Uterus (tissue), 4 donors: ENCODE measurements at places on chromosomes 2 and 18. TPM values are rescaled to one million over a fixed set of nuclear protein-coding genes. Genes with fewer than 3 reads are reported as not detected.

DNA sequence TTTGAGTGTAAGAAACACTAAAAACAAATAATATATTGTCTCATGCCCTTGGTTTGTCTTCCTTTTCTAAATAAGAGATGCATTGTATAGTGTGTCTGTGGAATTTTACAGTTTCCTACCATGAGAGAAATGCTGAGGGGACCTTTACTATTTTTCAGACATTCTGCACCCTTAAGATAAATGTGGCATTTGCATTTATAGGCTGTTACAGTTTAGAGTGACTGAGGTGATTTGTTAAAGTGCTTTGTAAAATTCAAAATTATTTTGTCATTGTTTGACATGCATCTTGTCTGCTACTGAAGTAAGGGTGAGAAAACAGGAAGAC lies 78.9 kb upstream of the ZSWIM2 start:
- H3K4me1 ChIP-seq: no peaks in the 10 kb centered on the region
- no peak for DNase-seq
- H3K27ac ChIP-seq: no peak overlapping the region
- H3K36me3 ChIP-seq: no peaks in the 10 kb centered on the region

- no peak overlapping the region for H3K4me3 ChIP-seq
- peak; percentile 42 for DNase-seq
- H3K4me1 ChIP-seq: peaks cover 16% of the 10 kb centered on the region
- peak overlapping the region; percentile 31 for H3K27ac ChIP-seq
Observed at GRCh38 chr18:23141104-23141999, 6.1 kb downstream of the CABLES1 start.

The CRYGC gene
- total RNA-seq: not detected

- no peak overlapping the region for H3K4me3 ChIP-seq
- no peaks in the 10 kb centered on the region for H3K36me3 ChIP-seq
- no peak for DNase-seq
- H3K27me3 ChIP-seq: no peaks in the 10 kb centered on the region
Observed at GRCh38 chr2:220078439-220078838, 451.0 kb downstream of the SLC4A3 start.

The EGR4 gene
- not detected for total RNA-seq

DNA sequence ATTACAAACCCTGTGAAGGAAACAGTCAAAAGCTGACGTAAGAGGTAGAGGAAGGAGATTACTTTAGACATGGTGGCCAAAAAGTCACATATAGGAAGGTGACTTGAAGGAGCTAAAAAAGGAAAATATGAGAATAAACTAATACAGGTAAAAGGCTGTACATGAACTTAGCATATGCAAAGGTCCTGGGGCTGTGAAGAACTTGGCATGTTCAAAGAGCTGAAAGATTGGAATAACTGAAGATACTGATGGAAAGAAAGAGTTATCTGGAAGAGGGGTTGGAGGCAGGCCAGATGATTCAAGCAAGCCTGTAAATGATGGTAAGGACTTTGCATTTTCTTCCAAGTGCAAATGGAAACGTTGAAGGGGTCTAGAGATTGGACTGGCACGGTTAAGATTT lies 13.2 kb downstream of the IL36A start:
- DNase-seq: no peak
- no peak overlapping the region for H3K27ac ChIP-seq
- no peaks in the 10 kb centered on the region for H3K27me3 ChIP-seq
- no peaks in the 10 kb centered on the region for H3K36me3 ChIP-seq

DNA sequence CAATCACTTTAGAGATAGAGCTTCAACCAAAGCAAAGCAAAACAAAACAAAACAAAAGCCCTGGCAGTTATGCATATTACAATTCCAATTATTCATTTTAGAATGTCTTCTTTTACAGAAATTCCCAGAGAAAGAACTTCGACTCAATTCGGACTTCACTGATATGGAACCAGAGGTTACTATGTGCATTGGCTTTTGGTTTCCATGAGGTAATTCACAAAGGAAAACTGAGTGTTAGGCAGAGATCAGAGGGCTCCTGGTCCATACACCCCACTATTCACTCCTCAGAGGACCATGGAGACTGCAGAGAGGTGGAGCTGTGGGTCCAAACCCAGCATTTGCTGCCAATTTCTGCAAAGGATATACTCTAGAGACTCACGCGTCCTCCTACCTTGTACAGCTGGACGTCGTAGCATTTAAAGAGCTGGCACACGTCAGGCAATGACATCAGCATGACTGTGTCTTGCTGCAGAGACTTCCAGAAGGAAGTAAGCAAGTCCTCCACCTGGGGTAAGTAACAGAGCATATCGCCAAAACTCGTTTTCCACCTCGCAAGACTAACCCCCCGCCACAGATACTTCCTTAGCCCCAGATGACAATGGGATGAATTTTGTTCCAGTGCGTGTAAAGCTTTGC lies 31.3 kb upstream of the CREG2 start:
- no peak for DNase-seq
- no peaks in the 10 kb centered on the region for H3K4me1 ChIP-seq
- no peaks in the 10 kb centered on the region for H3K27me3 ChIP-seq
- no peak overlapping the region for H3K4me3 ChIP-seq
- no peaks in the 10 kb centered on the region for H3K36me3 ChIP-seq

The RAB6D gene
- not detected for total RNA-seq

The HOXD8 gene
- 75.6 TPM for total RNA-seq

The NYAP2 gene
- not detected for total RNA-seq

DNA sequence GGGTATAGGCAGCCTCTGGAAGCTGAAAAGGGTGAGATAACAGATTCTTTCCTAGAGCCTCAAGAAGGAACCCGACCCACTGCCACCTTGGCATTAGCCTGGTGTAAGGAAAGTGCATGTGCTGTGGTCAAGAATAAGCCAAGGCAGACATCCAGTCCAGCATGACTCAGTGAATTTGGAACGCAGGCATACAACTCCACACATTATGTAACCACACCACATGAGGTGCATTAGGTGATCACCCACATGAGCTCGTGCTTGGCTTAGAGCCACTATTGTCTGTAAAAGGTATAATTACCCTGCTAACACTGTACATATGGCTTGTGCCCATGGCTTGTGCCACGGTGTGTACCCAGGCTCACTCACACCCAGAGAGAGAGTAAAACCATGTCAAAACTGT lies 583.7 kb upstream of the HNMT start:
- no peaks in the 10 kb centered on the region for H3K4me1 ChIP-seq
- H3K36me3 ChIP-seq: no peaks in the 10 kb centered on the region
- H3K4me3 ChIP-seq: no peak overlapping the region

The CIB4 gene
- total RNA-seq: not detected

The M1AP gene
- 0.49 TPM for total RNA-seq

The PDCD1 gene
- not detected for total RNA-seq

The DSC3 gene
- total RNA-seq: 1.3 TPM

The ATP6V1C2 gene
- total RNA-seq: 0.61 TPM

DNA sequence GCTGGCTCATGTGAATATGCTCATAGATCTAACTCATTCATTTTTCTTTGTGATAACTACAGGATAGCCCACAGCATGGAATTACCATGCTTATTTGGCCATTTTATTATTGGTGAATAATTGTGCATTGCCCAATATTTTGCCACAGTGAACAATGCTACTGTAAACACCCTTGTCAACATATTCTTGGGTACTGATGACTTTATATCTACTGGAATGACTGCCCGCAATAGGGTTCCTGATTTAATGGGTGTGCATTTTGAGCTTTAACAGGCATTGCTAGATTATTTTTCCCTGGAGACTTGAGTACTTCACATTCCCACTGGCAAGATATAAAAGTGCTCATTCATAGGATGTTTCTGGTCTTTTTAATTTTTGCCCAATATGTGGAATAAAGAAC lies 42.7 kb upstream of the EVA1A start:
- H3K4me1 ChIP-seq: no peaks in the 10 kb centered on the region
- no peak for DNase-seq
- no peak overlapping the region for H3K27ac ChIP-seq
- H3K36me3 ChIP-seq: no peaks in the 10 kb centered on the region

The CACNB4 gene
- 14.0 TPM for total RNA-seq

GRCh38 chr2:128320192-128320905 lies 1.7 kb upstream of the HS6ST1 start:
- H3K4me1 ChIP-seq: peaks cover 4% of the 10 kb centered on the region
- peak overlapping the region; percentile 83 for H3K27ac ChIP-seq
- no peak overlapping the region for H3K4me3 ChIP-seq
- H3K27me3 ChIP-seq: no peaks in the 10 kb centered on the region
- peak; percentile 20 for DNase-seq

The CPSF3 gene
- 7.2 TPM for total RNA-seq

DNA sequence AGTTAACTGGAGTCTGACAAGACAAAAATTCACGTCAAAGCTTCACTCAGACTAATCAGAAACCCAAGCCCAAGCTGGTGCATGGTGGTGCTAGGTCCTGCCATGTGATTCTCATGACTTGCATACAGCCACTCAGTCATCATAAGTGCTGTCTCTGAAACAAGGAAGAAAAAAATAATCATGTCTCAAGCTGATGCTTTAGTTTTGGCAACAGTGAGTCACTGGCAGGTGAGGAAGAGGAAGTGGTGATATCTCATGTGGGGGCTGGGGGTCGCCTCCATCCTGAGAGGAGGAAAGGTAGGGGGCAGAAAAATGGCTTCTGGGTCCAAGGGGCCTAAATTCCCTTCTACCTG lies 136.3 kb downstream of the TMEM163 start:
- H3K27me3 ChIP-seq: no peaks in the 10 kb centered on the region
- H3K4me3 ChIP-seq: no peak overlapping the region
- H3K4me1 ChIP-seq: no peaks in the 10 kb centered on the region
- no peaks in the 10 kb centered on the region for H3K36me3 ChIP-seq
- no peak for DNase-seq
- no peak overlapping the region for H3K27ac ChIP-seq

- H3K4me3 ChIP-seq: peak overlapping the region; percentile 91
- H3K4me1 ChIP-seq: no peaks in the 10 kb centered on the region
- DNase-seq: no peak
Observed at GRCh38 chr18:267380-267687, 513 bp downstream of the THOC1 start.

- DNase-seq: no peak
- H3K4me1 ChIP-seq: no peaks in the 10 kb centered on the region
- H3K27me3 ChIP-seq: no peaks in the 10 kb centered on the region
- H3K36me3 ChIP-seq: no peaks in the 10 kb centered on the region
- H3K4me3 ChIP-seq: no peak overlapping the region
- H3K27ac ChIP-seq: no peak overlapping the region
Observed at GRCh38 chr18:41594582-41594981, 360.5 kb upstream of the PIK3C3 start.

The SPHKAP gene
- total RNA-seq: not detected

The ALPP gene
- 0.62 TPM for total RNA-seq

The LYPD1 gene
- 7.1 TPM for total RNA-seq

GRCh38 chr2:147542351-147542750 lies 302.5 kb upstream of the ACVR2A start:
- no peaks in the 10 kb centered on the region for H3K27me3 ChIP-seq
- no peak overlapping the region for H3K27ac ChIP-seq
- H3K36me3 ChIP-seq: no peaks in the 10 kb centered on the region
